Cerebellar nuclear complex (tissue), 1 donor: ENCODE measurements at places on chromosomes 16 and 17.

GRCh38 chr17:40582328-40582901 lies 17.1 kb upstream of the CCR7 start:
- DNase-seq: no peak

- DNase-seq: no peak
Observed at GRCh38 chr17:36144014-36144413, 32.4 kb downstream of the TBC1D3B start.

GRCh38 chr17:75572713-75573539 lies 14.7 kb upstream of the MYO15B start:
- no peak for DNase-seq

DNA sequence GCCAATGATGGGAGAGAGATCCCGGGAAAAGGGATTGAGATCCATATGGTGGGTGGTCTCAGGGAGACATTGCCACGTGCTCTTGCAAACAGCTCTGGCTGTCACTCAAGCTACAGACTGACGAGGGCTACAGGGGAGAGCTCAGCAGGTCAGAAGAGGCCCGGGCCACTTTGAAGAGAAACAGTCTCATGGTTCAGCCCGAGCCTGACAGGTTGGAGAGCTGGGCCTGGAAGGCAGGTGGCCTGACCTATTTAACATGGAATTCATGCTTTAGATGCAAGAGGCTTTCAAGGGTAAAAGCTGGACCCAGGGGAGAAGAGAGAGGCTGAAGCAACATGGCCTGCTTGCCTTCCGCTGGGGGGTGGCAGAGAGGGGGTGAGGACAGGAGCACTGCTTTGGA lies 81.0 kb upstream of the BRD7 start:
- no peak for DNase-seq

DNA sequence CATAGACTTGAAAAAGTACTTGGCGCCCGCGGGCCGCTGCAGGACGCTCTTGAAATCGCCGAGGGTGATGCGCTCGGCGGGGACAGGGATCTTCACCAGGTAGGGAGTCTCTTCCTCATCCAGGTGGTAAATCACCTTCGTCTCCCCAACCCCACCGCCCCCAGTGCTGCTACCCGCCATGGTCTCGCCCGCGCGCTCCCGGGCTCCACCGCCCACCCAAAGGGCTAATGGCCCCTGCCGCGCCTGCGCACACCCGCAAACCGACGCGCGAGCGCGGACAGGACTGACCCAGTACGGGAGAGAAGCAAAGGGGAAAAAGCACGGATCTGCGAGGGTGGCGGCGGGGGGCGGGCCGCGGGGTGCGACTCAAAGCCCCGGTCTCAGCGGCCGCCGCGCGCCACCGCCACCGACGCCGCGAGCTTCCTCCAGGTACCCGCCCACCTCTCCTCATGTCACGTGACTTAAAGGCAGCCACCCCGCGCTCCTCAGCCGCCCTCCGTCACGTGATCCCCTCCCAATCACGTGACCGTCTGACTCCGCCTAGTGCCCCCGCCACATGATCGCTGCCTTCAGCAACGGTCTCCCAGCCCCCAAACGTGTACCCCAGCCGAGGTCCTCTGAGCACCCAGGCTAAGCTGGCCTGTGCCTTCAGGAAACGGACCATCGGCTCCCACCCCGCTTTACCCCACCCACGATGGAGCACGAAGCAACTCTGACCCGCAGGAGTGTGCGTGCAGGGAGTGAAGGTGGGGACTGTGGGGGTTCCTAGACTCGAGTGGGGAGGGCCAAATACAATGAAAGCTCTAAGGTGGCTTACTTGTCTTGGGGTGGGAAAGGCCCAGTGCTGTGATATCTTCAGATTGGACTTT lies at the start of gene DVL2:
Gene DVL2 (minus strand): TSS at position 435 of the 869 bp plus-strand sequence. CDS start 255 bp downstream, at position 180.
- DNase-seq: peak; percentile 73

DNA sequence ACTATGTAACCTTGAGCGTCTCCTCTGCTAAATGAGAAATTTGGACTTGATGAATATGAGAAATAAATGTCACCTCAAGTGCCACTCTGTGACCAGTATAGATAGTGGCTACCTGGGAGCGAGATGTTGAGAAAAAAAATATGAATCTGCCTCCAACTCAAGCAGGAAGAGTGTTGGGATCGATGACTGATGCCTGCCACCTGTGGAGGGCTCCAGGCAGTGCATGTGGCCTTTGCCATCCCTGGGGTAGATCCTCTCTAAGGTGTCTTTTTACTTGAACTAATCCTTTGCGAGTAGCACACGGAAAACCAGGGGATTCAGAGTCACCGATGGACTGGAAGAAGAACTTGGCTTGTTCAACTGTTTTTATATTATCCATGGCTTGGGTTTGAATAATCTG lies 9.4 kb downstream of the CCDC182 start:
- no peak for DNase-seq

GRCh38 chr16:74726716-74727115 lies 26.1 kb upstream of the MLKL start:
- no peak for DNase-seq

DNA sequence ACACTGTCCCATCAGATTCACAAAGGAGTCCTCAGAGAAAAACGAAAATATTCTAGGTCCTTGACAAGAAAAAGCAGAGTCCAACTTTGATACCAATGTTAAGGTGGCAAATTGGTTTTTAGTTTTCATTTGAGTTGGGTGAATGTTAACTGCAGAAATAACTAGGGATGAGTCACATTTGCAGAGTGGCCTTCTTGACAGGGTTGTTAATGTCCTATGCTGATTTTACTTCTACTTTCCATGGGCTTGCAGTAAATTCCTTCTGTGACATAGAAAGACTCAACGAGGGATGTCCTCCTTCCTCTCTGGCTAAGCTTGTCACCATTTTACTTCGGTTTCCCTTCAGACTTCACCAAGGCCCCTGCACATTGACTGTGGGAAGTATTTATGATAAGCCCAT lies 47.2 kb upstream of the ICAM2 start:
- no peak for DNase-seq

GRCh38 chr17:34259146-34259545 lies 4.1 kb downstream of the CCL2 start:
- DNase-seq: no peak

DNA sequence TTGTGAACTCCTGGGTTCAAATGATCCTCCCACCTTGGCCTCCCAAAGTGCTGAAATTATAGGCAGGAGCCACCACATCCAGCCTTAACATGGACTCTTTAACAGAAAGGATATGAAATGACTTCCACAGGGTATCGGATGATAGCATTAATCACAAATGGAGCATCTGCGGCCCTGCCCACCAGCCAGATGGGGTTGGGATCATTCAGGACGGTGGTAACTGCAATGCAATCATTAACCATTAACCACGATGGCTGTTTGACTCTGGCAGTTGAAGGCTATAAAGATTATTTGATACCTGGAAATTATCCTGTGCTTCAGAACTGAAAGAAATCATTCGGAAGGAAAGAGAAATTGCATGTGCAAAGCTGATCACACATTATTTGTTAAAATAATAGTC lies 5.3 kb upstream of the CHST5 start:
- no peak for DNase-seq

DNA sequence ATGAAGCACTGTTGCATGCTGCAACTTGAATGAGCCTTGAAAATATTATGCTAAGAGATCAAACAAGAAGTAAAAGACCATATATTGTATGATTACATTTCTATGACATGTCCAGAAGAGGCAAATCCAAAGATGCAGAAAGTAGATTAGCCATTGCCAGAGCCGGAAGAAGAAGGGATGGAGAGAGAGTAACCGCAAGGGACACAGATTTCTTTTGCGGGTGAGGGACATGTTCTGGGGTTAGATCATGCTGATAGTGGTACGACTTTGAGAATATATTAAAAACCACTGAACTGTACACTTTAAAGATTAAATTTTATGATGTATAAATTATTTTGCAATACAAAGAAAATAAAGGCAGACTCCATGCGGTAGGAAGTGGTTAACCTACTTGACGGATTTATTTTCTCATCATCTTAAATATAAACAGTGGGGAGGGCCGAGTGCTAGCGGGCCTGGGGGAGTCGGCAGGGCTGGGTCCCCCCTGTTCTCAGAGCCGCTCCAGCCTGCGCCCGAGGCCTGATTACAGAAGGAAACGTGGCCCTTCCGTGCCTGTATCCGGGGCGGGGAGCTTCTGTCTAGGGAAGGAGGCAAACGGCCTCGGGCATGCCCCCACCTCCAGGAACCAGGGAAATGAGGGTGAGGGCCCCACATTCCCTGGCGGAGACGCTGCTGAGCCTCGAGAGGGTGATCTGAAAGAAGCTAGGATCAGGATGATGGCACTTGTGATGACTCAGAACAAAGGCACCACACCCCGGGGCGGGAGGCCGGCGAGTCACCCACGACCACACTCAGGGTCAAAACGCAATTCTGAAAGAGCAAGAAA lies 48.0 kb downstream of the SHCBP1 start:
- no peak for DNase-seq

DNA sequence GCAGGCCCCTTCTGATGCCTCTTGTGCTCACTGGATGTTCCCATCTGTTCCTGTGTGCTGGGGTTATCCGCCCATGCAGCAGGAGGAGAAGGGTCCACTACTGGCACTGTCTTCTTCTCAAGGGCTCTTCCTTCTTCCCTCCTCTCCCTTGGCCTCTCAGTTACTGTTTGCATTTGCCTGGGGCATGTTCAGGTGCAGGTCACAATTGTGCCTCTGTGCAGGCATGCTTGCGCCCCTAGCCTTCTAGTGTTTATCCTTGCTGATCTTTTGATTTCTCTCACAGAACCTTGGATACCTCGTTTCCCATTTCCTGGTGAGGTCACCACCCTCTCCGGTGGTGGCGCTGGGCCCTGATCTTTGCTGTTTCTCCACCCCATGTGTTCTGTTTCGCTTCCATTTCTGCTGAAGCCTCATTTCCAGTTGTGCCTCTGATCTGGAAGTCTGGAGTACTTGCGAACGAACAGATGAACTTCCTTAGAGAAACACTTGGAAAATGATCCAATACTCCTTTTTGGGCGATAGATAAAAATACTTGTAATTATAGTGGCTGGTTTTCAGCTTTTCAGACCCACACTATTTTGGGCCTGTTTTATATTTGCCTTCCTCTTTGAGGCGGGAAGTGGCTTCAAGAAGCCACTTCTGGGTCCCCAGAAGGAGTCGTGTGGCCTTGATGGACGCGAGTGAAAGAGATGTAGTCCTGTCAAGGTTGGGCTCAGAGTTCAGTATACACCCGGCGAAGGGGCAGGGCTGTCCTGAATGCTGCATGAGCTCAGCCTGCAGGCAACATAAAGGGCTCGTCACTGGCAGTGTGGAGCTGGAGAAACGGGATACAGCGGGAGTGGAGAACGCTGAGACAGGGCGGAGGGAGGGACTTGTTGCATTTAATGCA lies 312.9 kb downstream of the SNX29 start:
- no peak for DNase-seq

DNA sequence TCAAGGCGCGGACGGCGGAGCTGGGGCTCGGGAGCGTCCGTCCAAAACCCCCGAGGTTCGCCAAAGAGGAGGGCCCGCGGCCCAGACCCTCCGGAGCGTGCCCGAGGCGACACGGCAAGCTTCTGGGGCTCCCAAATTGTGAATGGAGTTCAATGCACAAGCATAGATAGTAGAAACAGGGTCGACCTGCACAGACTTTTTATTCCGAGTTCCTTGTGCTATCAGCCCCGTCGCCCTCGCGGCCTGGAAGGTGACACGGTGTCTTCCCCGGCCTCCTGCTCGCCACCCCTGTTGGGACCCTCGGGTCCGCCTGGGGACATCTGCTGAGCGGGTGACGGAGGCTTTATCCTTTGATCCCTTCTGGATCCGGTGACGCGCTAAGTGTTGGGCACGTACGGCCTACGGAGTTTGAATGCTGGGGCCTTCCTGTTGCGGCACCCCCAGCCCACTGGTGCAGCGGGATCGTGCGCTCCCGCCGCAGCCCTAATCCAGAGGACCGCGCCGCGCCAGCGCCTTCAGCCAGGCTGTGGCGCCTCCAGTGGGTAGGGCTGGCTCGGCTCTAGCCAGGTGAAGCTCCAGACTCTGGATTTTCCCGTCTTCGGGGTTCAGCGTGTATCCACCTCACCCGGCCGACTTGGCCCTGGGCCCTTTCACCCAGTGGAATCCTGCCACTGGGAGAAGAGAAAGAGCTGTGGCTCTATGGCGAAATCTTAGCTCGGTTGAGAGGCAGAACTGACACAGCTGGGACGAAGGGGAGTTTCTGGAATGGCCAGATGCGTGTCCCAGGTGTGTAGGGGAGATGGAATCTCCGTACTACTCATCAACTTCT lies 17.0 kb upstream of the NTN1 start:
- no peak for DNase-seq

DNA sequence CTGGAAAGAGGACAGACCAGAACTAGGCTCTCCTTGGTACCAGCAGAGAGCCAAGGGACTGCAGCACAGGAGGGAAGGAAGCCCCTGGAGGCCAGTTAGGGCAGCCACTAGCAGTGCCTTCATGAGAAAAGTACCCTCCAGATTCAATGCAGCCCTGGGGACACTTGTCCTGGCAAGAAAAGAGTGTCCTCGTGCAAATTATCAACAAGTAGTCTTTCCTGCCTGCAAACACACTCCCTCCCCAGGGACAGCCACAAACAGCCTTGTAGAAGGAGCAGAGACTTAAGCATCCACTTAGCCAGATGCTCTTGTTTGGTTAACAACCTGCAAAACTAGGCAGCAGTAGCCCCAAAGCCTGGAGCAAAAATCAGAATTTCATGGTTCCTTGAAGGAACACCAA lies 24.3 kb downstream of the CENPV start:
- no peak for DNase-seq

- DNase-seq: no peak
Observed at GRCh38 chr17:31967648-31968047, 30.8 kb downstream of the SUZ12 start.

DNA sequence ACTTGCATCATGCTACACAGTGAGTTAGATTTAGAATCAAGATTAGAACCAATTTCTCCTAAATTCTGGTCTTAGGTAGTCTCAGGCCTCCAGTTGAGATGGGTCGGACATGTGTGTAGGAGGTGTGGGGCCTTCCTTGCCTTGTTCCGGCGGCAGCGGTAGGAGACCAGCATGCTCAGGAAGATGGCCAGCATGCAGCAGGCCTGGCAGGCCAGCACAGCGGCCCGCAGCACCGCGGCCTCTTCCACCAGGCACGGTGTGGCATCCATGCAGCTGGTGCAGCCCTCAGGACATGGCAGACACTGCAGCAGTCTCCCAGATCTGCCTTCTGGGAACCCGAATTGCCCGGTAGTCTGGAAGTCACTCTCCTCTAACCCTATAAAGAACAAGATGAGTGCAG lies 6.9 kb downstream of the GPR179 start:
- no peak for DNase-seq

- DNase-seq: peak; percentile 4
Observed at GRCh38 chr17:64661976-64662773, at the start of gene SMURF2. TSS of gene SMURF2 (minus strand) at chr17:64662307. CDS start at chr17:64661880, 427 bp downstream.

DNA sequence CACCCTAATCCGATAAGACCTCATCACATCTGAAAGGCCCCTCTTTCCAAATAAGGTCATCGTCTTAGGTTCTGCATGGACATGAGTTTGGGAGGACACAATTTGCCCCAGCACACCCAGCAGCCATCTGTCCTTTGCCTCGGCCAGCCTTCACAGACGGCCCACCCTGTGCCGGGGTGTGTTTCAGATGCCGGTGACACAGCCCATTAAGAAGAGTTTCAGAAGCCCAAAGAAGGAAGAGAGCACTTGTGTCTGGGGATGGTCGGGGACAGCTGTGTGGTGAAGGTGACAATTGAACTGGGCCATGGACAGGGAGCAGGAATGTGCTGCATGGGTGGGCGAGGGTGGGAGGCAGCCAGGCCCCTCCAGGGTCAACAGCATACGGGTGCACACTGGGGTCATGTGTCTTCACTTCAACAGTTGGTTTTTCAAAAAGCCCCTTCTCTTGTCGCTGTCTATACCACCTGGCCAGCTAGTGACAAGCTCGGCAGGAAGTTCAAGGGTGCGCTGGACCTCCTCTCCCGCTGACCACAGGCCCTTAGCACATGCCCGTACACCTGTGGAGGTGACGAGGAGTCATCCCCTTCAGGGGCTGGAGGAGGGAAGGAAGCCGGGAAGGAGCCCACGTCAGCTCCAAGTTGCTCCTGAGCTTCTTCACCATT lies 183.1 kb downstream of the C16orf95 start:
- DNase-seq: no peak
